Stimulated activated CD8-positive, alpha-beta memory T cell treated with anti-CD3 and anti-CD28 coated beads, Interleukin-15, amount 100 ng/mL, for 4 hours (primary cell): ENCODE measurements at places on chromosomes 7 and 10.
A peak's percentile ranks its signal among the peaks of the same experiment; 100 is the strongest.

GRCh38 chr7:48466713-48467112 lies 295.5 kb downstream of the ABCA13 start:
- no peak for DNase-seq

DNA sequence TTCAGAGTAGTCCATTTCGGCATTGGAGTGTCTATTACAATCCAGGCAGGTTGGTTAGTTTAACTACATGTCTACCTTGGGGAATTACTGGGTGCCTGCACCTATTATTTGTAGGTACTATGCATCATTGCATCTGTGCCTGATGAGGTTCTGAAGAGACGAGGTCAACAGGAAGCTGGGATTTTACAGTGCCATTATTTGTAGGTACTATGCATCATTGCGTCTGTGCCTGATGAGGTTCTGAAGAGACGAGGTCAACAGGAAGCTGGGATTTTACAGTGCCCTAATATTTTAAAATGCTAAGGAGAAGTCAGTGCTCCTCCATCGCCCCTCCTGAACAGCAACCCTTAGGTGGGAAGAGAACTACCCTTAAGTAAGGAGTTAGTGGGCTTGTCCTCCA lies 41.7 kb downstream of the NPY start:
- DNase-seq, result no peak

- DNase-seq, result peak; percentile 15
Observed at GRCh38 chr7:157432957-157433576, 96.3 kb downstream of the DNAJB6 start.

GRCh38 chr7:45061806-45062425 lies 26.9 kb downstream of the NACAD start:
- DNase-seq, result no peak

- no peak for DNase-seq
Observed at GRCh38 chr7:12827920-12828319, 140.5 kb downstream of the ARL4A start.
